Urinary bladder (tissue), 4 donors: ENCODE measurements at places on chromosomes 5 and 9. TPM values are rescaled to one million over a fixed set of nuclear protein-coding genes. Genes with fewer than 3 reads are reported as not detected.

Gene RECK
- 31.2 TPM for total RNA-seq

Gene CCL28
- total RNA-seq = 1.4 TPM

DNA sequence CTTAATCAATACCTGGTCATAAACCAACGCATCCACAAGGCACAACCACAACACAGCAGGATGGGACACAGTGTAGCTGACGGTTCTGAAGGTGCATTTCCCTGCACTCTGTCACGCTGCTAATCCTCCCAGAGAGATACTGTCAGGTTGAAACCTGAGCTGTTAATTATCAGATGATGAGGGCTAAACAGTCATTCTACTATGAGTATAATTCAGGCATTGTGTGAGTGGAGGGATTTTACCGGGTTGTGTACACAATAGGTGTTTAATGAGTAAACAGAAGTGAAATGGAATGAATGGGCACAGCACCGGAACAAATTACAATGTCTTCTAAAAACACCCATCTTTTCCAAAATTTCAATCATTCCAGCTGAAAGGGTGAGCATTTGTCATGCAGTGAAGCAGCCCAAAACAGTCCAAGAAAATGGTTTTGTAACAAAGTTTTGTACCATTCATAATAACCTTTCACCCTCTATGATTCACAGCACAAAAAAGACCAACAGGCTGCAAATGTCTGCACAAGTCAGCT lies 71.5 kb downstream of the ABCA1 start:
- DNase-seq = no peak

GRCh38 chr5:123278284-123278683 lies 144.9 kb downstream of the CEP120 start:
- no peak for DNase-seq

GRCh38 chr5:72645064-72645846 lies 138.0 kb upstream of the ZNF366 start:
- DNase-seq = no peak

DNA sequence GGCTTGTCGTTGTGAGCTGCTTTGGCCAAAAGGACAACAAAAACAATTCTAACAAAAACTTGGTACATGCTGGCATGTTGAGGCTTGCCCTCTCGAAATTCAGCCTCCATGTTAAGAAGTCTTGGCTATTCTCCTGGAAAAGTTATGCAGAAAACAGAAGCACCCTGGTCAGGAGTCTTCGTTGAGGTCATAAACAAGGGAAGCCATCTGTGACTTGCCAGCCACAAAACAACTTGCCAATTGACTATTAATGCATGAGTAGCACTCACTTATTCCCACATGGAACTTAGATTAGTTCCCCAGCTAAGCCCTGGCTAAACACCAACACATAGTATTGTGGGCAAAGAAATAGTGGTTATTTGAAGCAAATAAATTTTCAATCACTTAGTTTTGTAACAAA lies 521.0 kb upstream of the CHD1 start:
- DNase-seq = no peak

GRCh38 chr9:129344641-129345495 lies 166.8 kb upstream of the IER5L start:
- DNase-seq = no peak

DNA sequence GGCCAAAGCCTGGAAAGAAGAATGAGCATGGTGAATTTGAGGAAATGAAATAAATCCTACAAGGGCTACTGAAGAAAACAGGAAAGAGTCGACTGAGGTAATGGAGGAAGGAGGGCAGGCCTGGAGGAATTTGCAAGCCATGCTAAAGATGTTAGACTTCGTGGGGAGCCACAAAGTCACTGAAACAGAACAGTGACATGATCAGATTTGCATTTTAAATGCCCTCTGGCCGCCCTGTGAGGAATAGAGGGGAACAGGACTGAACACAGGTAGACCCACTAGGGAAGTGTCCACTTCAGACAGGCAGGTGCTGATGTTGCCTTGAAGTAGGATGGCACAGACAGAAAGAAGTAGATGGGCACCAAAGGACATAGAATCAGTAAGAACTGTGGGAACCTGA lies 42.8 kb upstream of the RLN1 start:
- no peak for DNase-seq
